Right kidney (tissue), 9 donors: ENCODE measurements at places on chromosomes 1 and 21.
A peak's percentile ranks its signal among the peaks of the same experiment; 100 is the strongest.

- no peak for DNase-seq
Measured at GRCh38 chr1:245108909-245109308, 45.9 kb upstream of the KIF26B start.

- DNase-seq: no peak
Measured at GRCh38 chr1:230301822-230302221, 124.3 kb downstream of the PGBD5 start.

DNA sequence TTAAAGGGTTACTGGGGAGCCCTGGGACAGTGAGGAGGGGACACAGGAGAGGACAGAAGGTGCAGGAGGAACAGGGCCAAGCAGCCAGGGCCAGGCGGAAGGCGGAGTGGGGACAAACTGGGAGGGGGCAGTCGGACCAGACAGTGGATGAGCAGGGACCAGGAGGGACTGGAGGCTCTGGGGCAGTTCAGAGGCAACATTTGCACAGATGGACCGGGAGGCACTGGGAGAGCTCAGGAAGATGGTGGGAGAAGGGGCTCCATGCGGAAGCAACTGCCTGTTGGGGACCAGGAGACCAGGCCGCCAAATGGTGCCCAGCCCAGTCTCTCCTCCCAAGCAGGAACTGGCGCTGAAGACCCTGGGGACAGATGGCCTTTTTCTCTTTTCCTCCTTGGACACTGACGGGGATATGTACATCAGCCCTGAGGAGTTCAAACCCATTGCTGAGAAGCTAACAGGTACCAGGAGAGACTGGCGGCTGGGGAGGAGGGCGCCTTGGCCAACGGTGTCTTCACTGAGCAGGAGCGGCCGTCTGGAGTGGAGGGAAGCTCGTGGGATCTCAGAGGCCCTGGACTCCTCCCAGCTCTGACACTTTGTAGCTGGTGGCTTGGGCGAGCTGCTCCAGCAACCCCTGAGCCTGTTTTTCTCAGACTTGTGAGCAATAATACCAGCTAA lies 847 bp downstream of the SELENON start:
- peak; percentile 61 for DNase-seq

GRCh38 chr1:41674522-41674921 lies 190.0 kb upstream of the EDN2 start:
- DNase-seq: no peak

DNA sequence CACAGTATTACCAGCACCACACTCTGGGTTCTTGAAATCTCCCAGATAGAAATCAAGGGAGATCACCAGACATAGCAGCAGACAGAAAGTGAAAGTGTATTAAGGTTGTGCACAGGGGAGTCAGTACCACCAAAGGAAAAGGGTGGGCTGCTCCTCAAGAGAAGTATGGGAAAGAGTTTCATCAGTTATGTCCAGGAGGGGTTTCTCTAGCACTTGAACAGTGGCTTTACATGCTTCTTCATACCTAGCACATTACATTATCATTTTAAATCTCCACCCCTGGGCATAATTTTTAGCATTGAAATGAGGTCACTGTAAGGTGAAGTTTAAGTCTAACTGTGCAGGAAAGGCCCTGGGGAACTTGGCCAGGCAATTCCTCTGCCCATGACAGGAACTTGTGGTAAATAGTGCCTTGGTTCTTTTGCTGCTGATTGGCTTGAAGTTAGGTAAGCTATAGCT lies 601.0 kb downstream of the NUF2 start:
- no peak for DNase-seq

DNA sequence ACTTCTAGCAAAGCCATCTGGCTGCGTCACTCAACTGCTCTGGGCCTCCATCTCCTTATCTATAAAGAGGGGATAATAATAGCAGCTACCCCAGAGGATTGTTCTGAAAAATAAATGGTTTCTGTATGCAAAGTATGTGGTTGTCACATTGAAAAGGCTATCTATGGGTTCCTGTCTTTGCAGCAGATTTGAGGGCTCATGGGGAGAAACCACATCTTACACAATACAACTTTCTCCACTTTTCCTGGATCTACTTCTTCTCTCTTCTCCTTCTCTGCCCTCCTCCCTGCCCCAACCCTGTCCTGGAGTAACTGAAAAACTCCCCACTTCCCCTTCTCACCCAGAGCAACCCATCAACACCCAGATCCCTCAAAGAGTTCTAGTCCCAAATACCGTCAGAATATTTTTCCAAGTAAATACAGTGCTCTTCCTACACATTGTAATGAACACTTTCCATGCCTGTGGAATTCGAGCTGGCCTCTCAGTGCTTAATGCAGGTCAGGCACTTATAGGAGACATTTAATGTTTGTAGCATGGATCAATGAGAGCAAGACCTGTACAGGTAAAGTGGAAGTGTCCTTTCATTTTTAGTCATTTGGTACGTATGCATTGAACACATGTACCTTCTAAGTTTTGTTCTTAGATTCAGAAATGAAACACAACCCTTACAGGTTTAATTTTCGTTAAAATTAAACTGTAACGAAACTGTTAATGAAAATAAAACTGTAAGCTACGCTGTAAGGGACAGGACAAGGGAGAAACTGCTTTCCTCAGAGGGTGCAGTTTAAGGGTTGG lies 131.9 kb downstream of the AK5 start:
- no peak for DNase-seq
